Endothelial cell of coronary artery (primary cell): ENCODE measurements at places on chromosomes 1 and 21. TPM values are rescaled to one million over a fixed set of nuclear protein-coding genes. Genes with fewer than 3 reads are reported as not detected.

Gene HCRTR1
- 0.28 and 0.54 TPM in 2 replicates for total RNA-seq

Gene BSND
- total RNA-seq = not detected in 2 replicates

Gene BMP8B
- under 0.01 and 0.19 TPM in 2 replicates for total RNA-seq

Gene ZMYND12
- 0.27 and 0.28 TPM in 2 replicates for total RNA-seq

Gene S100A5
- total RNA-seq = not detected in 2 replicates

Gene ATP1A2
- under 0.01 TPM in 1 of 2 replicates, not detected in the other for total RNA-seq

Gene MTARC1
- 2.2 and 2.3 TPM in 2 replicates for total RNA-seq
